ENCODE measurements at places on chromosomes 16 and 17.

DNA sequence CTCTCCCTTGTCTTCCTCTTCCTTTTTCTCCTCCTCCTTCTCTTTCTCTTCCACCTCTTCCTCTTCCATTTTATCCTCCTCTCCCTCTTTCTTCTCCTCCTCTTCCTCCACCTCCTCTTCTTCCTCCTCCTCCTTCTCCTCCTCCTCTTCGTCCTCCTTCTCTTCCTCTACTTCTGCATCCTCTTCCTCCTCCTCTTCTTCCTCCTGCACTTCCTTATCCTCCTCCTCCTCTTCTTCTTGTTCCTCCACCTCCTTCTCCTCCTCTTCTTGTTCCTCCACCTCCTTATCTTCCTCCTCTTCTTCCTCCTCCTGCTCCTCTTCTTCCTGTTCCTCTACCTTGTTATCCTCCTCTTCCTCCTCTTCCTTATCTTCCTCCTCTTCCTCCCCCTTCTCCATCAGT is 28.8 kb upstream of the GPR139 start:
- no peak for DNase-seq

DNA sequence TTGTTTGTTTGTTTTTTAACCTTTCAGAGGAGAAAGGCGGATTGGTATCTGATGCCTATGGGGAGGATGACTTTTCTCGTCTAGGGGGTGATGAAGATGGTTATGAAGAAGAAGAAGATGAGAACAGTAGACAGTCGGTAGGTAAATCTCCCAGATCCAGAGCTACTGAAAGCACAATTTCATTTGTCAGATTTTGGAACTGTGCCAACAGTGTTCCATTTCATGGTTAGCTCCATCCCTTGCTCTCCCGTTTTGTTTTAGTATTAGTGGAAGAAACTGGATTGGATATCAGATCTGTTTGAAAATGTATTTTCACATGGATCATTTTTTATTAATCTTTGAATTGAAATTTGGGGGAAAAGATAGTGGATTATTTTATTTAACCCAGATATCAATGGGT is 1.4 kb downstream of the SAP30BP start:
- no peak for DNase-seq

DNA sequence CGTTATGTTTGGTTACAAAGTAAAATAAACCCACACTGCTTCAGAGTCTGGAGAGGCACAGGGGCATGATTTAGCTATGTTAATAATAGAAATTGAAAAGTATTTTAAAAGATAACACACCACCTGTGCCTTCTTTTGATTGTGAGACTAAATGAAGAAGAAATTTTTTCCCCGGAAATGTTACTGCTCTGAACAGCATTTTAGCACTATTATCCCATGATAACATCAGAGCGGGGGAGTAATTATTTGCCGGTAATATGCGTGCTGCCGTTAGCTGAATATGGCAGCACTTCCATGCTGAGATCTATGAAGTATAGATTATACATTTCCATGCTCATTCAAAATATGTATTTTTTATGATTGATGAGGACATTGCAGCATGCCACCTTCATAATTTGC is 500.2 kb upstream of the HSBP1 start:
- DNase-seq = no peak

- no peak for DNase-seq
Observed at GRCh38 chr16:23518435-23518891, 8.2 kb upstream of the GGA2 start.

GRCh38 chr17:76199469-76199868 is 40.8 kb downstream of the RNF157 start:
- DNase-seq = no peak

DNA sequence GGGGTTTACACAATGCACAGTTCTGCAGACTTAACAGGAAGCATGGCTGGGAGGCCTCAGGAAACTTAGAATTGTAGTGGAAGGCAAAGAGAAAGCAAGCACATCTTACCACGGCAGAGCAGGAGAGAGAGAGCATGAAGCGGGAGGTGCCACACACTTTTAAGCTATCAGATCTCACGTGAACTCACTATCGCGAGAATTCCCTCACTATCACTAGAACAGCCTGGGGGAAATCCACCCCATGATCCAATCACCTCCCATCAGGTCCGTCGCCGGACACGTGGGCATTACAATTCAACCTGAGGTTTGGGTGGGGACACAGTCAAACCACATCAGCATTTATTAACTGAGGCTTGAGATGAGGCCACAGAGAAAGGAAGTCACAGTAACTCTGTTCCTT is 326.7 kb downstream of the C16orf95 start:
- no peak for DNase-seq

- peak; percentile 72 for DNase-seq
Observed at GRCh38 chr17:40317345-40317873, 8.4 kb downstream of the RARA start.

DNA sequence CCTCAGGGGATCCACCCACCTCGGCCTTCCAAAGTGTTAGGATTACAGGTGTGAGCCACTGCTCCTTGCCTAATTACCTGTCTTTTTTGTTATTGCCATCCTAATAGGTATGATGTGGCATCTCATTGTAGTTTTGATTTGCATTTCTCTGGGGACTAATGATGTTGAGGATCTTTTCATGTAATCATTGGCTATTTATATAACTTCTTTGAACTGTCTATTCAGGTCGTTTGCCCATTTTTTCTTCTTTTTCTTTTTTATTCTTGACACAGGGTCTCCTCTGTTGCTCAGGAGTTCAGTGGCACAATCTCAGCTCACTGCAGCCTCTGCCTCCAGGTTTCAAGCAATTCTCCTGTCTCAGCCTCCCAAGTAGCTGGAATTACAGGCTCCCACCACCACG is 1.3 kb upstream of the TGFB1I1 start:
- DNase-seq = no peak

- DNase-seq = peak; percentile 53
Observed at GRCh38 chr16:57600048-57600835, 28.2 kb upstream of the ADGRG1 start.

DNA sequence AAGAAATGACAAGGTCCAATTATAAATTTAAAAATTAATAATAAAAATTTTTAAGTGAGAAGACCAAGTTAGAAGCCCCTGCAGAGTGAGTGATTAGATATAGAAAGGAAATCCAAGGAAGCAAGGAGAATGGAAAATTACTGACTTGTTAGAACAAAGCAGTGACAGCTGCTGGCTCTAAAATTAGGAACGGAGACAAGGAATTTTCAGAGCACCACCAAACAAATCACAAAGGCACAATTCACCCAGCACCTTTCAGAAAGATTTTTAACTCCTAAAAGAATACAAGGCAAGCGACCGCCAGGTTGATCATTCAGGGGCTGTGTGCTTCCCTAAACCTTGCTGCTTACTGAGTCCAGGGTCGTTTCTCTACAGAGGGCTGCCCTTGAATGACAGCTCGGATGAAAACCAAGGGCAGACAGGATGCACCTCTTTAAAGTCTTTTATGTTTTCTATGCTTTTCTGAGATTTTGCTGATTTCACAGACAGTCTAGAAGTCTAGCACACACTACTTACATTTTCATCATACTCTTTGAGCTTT is 45.4 kb upstream of the GINS3 start:
- DNase-seq = no peak

DNA sequence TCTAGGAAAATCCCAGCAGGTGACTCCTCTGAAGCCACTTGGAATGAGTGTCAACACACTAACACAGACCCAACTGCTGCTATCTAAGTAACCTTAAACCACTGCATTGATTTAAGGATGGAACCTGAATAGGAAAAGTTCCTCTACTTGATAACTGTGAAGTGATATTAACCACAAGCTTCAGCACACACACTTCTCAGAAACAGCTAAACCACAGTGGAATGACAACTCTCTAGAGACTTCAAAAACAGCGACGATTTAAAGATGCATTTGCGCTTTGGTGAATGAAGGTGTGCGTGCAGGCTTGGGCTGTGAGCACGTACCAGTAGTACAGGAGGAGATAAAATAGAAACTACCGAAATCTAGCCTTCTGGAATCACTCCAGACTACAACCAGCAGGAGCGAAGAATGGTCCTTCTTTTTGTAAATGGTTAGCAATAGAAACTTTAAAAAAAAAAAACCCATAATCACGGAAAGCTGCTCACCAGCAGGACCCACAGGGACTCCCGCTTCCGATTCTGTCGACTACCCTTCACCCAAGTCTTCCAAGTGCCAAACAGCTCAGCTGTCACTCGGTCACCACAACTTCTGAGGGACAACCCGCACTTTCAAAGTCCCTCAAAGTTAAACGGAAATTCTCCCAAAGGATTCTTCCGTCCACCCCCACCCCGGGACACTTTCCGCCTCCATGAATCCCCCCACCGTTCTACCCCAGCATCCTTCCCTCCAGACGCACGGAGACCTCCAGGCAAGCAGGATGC is 137.7 kb upstream of the CORO6 start:
- DNase-seq = peak; percentile 32

- no peak for DNase-seq
Observed at GRCh38 chr17:7437369-7437863, 1.9 kb upstream of the FGF11 start.

DNA sequence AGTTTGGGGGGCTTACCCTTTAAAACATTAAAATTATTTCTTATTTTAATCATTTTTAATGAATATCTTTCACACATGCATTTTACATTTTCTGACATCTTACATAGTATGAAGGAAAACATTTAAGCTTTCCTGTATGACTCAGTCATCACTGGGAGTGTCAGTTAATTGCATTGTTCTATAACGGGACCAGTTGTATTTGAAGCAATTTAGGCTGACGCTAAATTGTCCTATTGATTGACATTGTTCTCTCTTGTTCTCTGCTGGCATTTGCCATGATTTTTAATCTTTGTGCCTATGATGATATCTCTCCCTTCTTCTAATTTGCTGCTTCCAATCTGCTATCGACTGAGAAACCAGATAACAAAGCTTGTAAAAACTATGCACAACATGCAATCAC is 190.5 kb upstream of the PIRT start:
- no peak for DNase-seq

- peak; percentile 88 for DNase-seq
Observed at GRCh38 chr17:82333279-82334171, at the start of gene SECTM1. TSS of gene SECTM1 (minus strand) at chr17:82333766. CDS start at chr17:82327240, 6,526 bp downstream.

DNA sequence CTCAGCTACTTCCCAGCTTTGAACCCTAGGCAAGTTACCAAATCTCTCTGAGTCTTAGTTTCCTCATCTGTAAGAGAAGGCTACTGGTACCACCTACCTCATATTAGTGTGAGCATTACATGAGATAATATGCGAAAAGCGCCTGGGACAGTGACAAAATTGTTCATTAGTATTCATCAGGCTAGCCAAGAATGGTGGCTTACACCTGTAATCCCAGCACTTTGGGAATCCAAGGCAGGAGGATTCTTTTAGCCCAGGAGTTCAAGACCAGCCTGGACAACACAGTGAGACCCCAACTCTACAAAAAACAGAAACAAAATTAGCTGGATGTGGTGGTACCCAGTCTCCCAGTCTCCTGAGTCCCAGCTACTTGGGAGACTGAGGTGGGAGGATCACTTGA is 3.3 kb downstream of the PLCD3 start:
- DNase-seq = no peak

- no peak for DNase-seq
Observed at GRCh38 chr16:57314161-57314785, 29.8 kb upstream of the PLLP start.

GRCh38 chr16:85205747-85206471 is 93.6 kb upstream of the CIBAR2 start:
- no peak for DNase-seq

GRCh38 chr16:47459603-47460002 is 1.3 kb downstream of the ITFG1 start:
- no peak for DNase-seq

DNA sequence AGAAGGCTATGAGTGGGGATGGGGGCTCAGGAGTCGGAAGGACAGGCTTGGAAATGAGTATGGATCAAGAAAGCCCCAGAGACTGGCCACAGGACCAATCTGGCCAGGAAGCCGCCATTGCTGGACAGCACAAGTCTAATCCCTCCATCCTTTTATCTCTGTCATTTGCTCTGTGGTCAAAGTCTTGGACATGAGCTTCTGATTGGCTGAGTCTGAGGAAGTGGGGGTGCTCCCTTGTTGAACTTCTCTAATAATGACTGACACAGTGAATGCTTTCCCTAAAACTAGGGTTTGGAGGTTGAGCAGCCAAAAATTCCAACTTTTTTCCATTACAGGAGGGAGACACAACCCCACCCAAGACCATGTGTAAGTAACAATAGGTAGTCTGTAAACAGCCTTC is 97.4 kb downstream of the MARF1 start:
- no peak for DNase-seq

DNA sequence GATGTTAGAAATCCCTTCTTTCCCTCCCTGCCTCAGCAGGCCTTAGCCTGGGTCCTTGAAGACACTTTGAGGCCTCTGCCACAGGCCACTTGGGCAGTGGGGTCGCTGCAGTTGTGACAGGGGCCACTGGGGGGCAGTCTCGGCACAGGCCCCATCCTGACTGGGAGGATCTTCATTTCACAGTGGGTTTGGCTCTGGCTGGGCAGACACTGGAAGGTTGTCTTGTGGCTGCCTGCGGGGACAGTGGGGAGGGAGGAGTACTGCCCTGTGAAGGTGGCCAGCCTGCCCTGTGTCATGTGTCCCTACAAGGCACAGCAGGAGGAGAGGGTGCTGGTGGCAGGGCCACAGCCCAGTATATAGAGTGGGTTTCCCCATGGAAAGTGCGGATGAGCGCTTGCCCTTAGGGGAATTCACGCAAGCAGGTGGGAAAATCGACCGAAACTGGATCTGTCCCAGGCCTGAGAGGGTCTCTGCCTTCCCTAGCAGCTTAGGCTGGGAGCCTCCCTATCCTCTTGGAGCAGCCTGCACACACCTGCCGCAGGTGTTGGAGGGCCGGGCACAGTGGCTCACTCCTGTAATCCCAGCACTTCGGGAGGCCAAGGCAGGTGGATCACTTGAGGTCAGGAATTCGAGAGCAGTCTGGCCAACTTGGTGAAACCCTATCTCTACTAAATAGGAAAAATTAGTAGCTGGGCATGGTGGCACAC is 28.8 kb downstream of the GINS2 start:
- peak; percentile 93 for DNase-seq

- no peak for DNase-seq
Observed at GRCh38 chr16:30760001-30760559, 1.8 kb downstream of the CFAP119 start.

- no peak for DNase-seq
Observed at GRCh38 chr17:61485067-61485775, 33.0 kb downstream of the TBX4 start.

DNA sequence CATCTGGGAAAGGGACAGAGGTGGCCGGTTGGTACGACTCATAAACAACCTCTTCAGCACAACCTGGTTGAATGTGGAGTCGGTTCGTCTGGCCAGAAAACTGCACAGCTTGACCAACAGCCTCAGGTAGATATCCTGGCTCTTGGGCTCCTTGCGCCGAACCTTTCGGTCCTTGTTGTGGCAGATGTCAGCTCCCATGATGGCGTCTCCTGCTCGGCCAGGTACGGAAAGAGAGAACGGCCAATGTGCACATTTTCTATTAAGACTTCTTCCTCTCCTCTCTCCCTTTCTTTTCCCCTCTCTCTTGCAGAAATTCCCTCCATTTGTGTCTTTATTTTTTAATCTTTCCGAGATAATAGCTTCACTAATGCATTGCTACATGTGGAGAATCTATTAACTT is 41.8 kb upstream of the CNTNAP4 start:
- DNase-seq = no peak

GRCh38 chr16:15594711-15595320 is 48.1 kb downstream of the MARF1 start:
- no peak for DNase-seq

Measured in AG08396 (cell line).